T-helper 2 cell treated with Interferon-gamma antibody and Interleukin-4, amounts not matched to agents 5 μg/mL and 100 μg/mL, for 36 hours (primary cell): ENCODE measurements at places on chromosomes 4 and X.
A peak's percentile ranks its signal among the peaks of the same experiment; 100 is the strongest.

DNA sequence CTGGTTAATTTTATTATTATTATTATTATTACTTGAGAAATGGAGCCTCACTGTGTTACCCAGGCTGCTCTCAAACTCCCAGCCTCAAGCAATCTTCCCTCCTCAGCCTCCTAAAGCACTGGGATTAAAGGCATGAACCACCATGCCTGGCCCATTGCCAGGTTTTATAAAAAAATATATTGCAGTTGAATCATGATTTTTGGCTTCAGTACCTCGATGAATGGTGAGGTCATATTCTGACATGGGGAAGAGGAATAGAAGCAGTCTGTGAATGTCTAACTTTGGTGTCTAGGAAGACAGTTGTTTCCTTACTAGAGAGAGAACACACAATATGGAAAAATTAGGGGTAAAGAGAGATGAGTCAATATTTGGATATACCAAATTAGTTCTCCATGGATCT, 32.0 kb downstream of the CCSER1 start:
- no peak overlapping the region for H3K27ac ChIP-seq
- no peak overlapping the region for H3K4me3 ChIP-seq
- no peaks in the 10 kb centered on the region for H3K4me1 ChIP-seq

- no peak overlapping the region for H3K4me3 ChIP-seq
- no peaks in the 10 kb centered on the region for H3K27me3 ChIP-seq
- no peak overlapping the region for H3K27ac ChIP-seq
- DNase-seq: no peak
These were observed 188.7 kb upstream of the PSAPL1 start for GRCh38 chr4:7623468-7623867.

DNA sequence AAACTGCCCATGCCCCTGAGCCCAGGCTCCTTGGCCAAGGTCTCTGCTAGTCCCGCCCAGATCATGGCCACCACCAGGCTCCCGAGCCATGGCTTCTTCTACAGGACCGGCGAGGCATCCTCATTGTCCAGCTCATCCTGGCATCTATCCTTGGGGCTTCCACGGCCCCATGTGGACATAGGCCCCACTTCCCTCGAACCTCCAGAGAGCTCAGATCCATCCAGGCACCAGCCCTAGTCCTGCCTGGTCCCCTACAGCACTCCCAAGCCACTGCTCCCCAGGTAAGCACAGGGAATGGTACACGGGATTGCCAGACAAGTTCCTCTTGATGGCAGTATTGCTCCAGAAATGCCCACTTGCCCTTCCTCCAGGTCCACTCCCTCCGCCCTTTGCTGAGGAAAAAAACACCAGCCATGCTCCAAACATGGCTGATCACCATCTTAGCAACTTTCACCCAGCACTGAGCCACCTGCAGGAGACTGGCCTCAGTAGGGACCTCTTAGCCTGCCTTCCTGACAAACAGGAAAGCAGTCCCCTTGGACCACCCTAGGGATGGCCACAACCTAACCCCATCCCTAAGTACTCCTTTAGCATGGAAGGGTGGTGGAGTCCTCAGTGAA, 272.1 kb upstream of the AGTR2 start:
- no peaks in the 10 kb centered on the region for H3K4me1 ChIP-seq
- no peak for DNase-seq
- no peaks in the 10 kb centered on the region for H3K27me3 ChIP-seq
- no peak overlapping the region for H3K27ac ChIP-seq
- no peaks in the 10 kb centered on the region for H3K36me3 ChIP-seq

DNA sequence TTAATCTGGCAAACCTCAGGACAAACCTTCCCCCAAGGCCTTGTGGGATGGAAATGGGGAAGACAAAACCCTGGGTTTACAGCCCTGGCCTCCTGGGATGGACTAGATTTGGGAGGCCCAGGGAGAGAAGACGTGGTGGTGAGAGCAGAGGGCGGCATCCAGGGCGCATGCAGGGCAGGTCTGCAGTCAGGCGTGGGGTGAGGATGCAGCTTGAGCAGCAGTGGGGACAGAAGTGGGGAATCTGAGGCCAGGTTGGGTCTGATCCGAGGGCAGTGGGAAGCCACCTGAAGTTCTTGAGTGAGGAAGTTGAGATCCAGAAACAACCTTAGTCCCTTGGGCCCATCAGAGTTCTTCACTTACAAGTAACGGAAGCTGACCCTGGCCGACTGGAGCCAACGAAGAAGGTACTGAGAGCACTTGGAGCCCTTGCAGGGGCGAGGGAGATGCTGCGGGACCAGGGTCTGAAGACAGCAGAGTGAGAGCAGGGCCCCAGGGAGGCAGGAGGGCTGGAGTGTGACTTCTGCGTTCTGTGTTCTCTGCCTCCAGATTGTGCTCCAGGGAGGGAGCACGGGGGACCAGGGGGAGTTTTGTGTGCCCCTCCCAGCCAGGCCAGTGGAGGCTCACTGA, 42.0 kb upstream of the GPR78 start:
- H3K4me1 ChIP-seq: peaks cover 5% of the 10 kb centered on the region
- H3K27me3 ChIP-seq: no peaks in the 10 kb centered on the region
- H3K36me3 ChIP-seq: no peaks in the 10 kb centered on the region
- H3K27ac ChIP-seq: no peak overlapping the region

DNA sequence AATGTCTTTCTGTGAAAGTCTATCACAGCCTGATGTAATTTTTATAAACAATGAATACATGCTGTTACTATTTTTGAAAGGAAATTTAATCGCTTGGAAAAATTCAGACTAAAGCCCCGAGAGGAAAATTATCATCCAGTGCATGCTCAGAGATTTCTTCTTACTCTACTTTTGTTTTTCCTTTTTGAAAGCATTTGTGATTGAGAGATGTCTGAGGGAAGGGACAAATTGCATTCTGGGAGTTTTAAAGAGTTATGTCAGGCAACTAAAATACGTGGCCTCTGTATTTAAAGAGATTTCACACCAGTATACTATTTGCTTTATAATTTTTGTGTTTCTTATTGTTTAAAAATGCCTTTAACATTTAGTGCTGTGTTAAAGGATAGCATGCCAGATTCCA, 1.4 kb upstream of the ZFX start:
- H3K4me3 ChIP-seq: peak overlapping the region; percentile 78
- H3K27me3 ChIP-seq: no peaks in the 10 kb centered on the region
- no peak for DNase-seq
- peaks cover 36% of the 10 kb centered on the region for H3K4me1 ChIP-seq
- H3K36me3 ChIP-seq: peaks cover 17% of the 10 kb centered on the region
- H3K27ac ChIP-seq: peak overlapping the region; percentile 92

GRCh38 chrX:73525928-73526690, 36.9 kb upstream of the CHIC1 start:
- H3K27ac ChIP-seq: no peak overlapping the region
- no peaks in the 10 kb centered on the region for H3K27me3 ChIP-seq
- no peaks in the 10 kb centered on the region for H3K4me1 ChIP-seq
- DNase-seq: no peak
- H3K4me3 ChIP-seq: no peak overlapping the region

DNA sequence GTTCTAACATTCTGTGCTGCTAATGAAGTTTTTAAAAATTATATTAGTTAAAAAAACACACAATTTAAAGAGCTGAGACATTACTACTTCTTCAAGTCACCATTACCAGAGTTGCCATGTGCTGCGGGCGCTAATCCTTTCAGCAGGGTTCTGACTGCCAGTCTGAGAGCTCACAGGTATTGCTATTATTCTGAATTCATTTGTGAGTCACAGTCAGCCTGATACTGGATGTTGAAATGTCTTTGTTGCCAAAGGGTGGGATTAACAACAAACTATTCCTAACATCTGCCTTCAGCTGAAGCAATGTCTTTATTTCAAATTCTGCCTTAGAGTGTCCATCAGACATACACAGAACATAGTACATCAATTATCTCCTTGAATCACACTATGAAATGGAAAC, 197.1 kb upstream of the FGF13 start:
- H3K27me3 ChIP-seq: no peaks in the 10 kb centered on the region
- no peaks in the 10 kb centered on the region for H3K36me3 ChIP-seq
- no peak overlapping the region for H3K4me3 ChIP-seq
- no peak overlapping the region for H3K27ac ChIP-seq
- DNase-seq: no peak

GRCh38 chrX:74931214-74931613, 6.0 kb upstream of the NEXMIF start:
- DNase-seq: no peak

- H3K4me3 ChIP-seq: no peak overlapping the region
- no peak overlapping the region for H3K27ac ChIP-seq
- peak; percentile 13 for DNase-seq
- H3K4me1 ChIP-seq: peaks cover 7% of the 10 kb centered on the region
- H3K27me3 ChIP-seq: no peaks in the 10 kb centered on the region
These were observed 60.8 kb downstream of the ZNF732 start for GRCh38 chr4:244471-244870.

- no peaks in the 10 kb centered on the region for H3K27me3 ChIP-seq
- DNase-seq: no peak
- no peak overlapping the region for H3K4me3 ChIP-seq
These were observed 144.6 kb upstream of the KIT start for GRCh38 chr4:54513204-54513603.

DNA sequence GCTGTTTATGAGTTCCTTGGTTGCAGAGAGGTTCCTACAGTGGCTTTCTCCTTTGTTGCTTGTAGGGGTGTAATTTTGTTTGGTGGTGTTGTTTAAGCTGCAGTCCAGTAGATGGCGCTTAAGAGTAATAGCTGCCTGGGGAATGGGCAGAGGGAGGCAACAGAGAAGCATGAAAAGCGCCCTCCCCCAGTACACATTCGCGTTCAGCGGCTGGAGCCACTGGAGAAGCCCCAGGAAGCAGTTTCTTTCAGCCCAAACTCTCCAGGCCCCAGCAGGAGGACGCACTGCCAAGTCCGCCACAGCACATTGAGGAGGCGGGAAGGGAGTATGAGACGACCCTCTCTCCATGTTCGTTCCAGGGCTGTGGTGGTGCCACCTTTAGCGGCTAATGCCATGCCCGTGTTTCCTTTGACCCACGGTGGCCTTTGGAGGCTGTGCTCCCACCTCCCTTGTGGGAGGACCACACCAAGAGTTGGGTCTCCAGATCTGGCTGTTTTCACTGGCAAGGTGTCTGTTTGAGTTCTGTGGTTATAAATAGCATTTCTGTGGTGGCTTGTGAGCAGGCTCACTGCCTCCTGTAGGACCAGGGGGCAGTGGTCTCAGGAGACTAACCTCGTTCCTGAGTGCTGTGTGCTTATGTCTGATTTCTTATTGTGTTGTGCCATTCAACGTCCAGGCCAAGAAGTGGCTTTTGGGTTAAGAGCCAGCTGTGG, 252.3 kb downstream of the ARHGAP10 start:
- H3K36me3 ChIP-seq: peaks cover 2% of the 10 kb centered on the region
- no peak overlapping the region for H3K4me3 ChIP-seq
- no peak for DNase-seq

DNA sequence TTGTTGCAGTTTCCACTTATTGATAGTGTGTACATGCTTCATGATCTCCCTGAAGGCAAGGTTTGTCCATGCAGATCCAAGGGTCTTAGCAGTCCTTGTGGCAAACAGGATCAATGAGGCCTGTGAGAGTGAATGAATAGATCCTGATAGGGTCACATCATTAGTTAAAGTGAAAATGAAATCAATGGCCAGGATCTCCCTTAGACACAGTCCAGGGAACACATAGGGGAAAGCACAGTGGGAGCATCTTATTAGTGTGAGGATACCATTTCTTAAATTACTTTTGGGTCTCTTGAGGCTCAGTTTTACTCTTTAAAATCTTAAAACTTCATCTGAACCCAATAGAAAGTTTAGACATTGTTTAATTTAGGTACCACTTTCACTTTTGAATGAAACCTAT, 59.3 kb downstream of the ARHGAP6 start:
- H3K27me3 ChIP-seq: no peaks in the 10 kb centered on the region
- H3K27ac ChIP-seq: no peak overlapping the region
- no peaks in the 10 kb centered on the region for H3K36me3 ChIP-seq
- no peaks in the 10 kb centered on the region for H3K4me1 ChIP-seq
- H3K4me3 ChIP-seq: no peak overlapping the region

DNA sequence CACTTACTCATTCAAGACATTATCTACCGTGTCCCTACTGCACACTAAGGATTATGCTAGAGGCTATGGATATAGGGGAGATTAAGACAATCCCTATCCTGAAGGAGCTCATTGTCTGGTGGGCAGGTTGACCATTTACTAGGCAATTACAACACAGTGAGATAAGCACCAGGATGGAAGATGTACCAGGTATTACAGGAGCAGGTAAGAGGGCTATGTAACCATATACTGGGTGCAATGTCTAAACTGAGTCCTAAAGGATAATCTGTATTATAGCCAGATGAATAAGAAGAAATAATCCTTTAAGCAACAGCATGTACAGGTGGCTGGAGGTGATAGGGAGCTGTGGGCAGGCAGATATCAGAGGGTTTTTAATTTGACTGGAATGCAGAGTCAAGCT, 113.3 kb upstream of the TBC1D9 start:
- H3K4me1 ChIP-seq: no peaks in the 10 kb centered on the region
- H3K4me3 ChIP-seq: no peak overlapping the region
- H3K27ac ChIP-seq: no peak overlapping the region
- no peak for DNase-seq

DNA sequence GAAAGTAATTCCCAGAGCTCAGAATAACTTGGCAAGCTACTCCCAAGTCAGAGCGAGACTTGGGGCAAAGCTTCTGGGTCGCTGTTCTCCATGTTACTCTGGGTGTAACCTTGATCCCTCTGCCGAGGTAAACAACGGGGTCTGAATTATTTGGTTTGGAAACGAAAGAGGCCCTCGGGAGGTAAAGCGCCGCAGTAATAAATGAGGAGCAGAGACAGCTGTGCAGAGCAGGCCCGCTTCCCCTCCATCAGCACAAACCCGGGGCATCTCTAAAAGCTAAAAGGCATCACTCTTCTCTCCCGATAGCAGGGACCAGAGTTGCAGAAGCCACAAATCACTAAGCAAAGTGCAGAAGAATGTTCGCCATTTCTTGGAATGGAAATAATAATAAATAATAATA, 561.5 kb downstream of the BCOR start:
- no peak overlapping the region for H3K27ac ChIP-seq
- no peaks in the 10 kb centered on the region for H3K4me1 ChIP-seq
- peaks cover 3% of the 10 kb centered on the region for H3K27me3 ChIP-seq
- H3K36me3 ChIP-seq: no peaks in the 10 kb centered on the region

- no peaks in the 10 kb centered on the region for H3K27me3 ChIP-seq
- no peak for DNase-seq
- H3K36me3 ChIP-seq: peaks cover 2% of the 10 kb centered on the region
- H3K4me3 ChIP-seq: peak overlapping the region; percentile 84
- peaks cover 42% of the 10 kb centered on the region for H3K4me1 ChIP-seq
- peak overlapping the region; percentile 45 for H3K27ac ChIP-seq
These were observed 79.5 kb downstream of the RBM47 start for GRCh38 chr4:40550196-40550595.

DNA sequence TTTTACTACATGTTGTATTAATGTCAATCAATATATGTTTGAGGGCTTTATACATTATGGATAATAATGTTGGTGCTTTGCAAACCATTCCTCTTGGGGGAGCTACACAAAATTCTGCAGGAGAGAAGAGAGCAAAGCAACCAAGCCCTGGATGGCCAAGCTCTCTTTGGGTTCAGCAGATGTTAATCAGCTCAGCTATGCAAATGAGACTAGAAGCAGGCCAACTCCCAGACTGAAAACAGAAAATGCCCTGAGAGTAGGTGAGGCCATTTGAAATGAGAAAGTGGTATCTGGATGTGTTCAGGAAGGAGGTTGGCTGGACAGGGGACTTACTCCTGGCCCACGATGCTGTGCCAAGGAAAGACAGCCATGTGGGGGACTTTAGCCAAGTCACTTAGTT, 387.0 kb downstream of the BCOR start:
- H3K27ac ChIP-seq: no peak overlapping the region
- H3K4me3 ChIP-seq: no peak overlapping the region
- no peaks in the 10 kb centered on the region for H3K4me1 ChIP-seq

GRCh38 chr4:150950657-150951288, 64.3 kb downstream of the LRBA start:
- H3K4me1 ChIP-seq: peaks cover 16% of the 10 kb centered on the region
- no peak for DNase-seq
